ENCODE measurements at places on chromosomes 12 and 14.

- peaks cover 13% of the 10 kb centered on the region for H3K4me1 ChIP-seq
- H3K4me3 ChIP-seq: peak overlapping the region; percentile 34
Measured at GRCh38 chr14:21309238-21309636, 29.4 kb downstream of the RPGRIP1 start.

DNA sequence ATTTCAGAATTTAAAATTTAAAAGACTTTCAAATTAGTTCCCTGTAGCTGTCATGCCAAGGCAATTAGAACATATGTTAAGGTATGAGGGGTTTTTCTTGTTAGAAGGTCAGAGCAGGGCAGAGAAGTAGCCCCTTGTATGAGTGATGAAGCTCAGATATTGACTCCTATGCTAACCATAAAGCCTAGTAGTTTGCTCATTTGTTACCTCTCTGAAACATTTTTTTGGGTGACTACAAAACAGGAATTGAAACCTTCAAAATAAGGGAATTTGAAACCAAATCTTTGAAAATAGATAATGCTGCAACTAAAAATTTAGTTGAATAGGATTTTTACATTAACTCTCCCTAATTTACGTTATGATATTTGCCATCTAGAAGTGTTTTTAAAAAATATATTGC is 333.5 kb downstream of the NAV3 start:
- no peak overlapping the region for H3K27ac ChIP-seq
- no peaks in the 10 kb centered on the region for H3K36me3 ChIP-seq
- H3K4me1 ChIP-seq: no peaks in the 10 kb centered on the region
- no peak for DNase-seq

- H3K36me3 ChIP-seq: no peaks in the 10 kb centered on the region
- no peak for DNase-seq
- H3K27me3 ChIP-seq: no peaks in the 10 kb centered on the region
- H3K4me1 ChIP-seq: no peaks in the 10 kb centered on the region
Measured at GRCh38 chr14:50099335-50099734, 17.0 kb downstream of the VCPKMT start.

- H3K27me3 ChIP-seq: no peaks in the 10 kb centered on the region
- no peaks in the 10 kb centered on the region for H3K36me3 ChIP-seq
- no peak for DNase-seq
- peak overlapping the region; percentile 34 for H3K27ac ChIP-seq
- H3K4me3 ChIP-seq: no peak overlapping the region
Measured at GRCh38 chr12:27284751-27285150, 40.7 kb downstream of the STK38L start.

DNA sequence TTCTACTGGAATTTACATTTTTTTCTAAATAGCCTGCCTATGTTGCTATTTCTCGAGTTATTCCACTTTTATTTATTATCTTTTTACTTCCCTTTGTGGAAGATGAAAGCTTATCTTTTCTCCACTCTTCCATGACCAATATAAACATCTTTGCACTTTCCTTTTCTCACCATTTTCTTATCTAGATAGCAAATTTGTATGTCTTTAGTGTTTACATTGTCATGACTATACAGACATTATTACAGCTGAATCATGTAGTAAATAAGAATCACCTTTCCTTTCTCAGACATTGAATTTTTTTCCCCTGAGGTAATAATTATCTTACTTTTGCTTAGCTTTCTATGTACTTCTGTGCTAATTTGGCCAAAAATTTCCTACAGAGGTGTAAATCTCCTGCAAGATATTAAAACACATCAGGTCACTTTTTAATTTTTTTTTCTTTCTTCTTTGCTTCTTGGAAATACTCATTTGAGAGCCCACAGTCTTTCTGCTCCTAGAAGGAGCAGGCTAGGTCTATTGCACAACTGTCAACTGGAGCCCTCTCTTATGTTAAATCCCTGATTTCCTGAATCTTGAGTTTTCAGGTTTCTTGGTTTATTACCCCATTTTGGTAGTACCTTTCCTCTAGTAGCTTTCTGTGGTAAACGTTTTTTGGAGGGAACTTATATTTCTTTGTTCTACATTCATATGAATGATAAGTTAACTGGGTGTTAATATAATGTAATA is 109.0 kb upstream of the ATP2B1 start:
- H3K4me1 ChIP-seq: no peaks in the 10 kb centered on the region
- H3K27ac ChIP-seq: no peak overlapping the region
- H3K36me3 ChIP-seq: no peaks in the 10 kb centered on the region
- H3K27me3 ChIP-seq: no peaks in the 10 kb centered on the region
- H3K4me3 ChIP-seq: no peak overlapping the region
- no peak for DNase-seq

GRCh38 chr12:71186571-71187288 is 28.9 kb upstream of the TSPAN8 start:
- no peaks in the 10 kb centered on the region for H3K36me3 ChIP-seq
- no peak overlapping the region for H3K4me3 ChIP-seq
- H3K27me3 ChIP-seq: no peaks in the 10 kb centered on the region
- no peak for DNase-seq
- no peaks in the 10 kb centered on the region for H3K4me1 ChIP-seq

- no peaks in the 10 kb centered on the region for H3K27me3 ChIP-seq
- H3K27ac ChIP-seq: no peak overlapping the region
- no peak for DNase-seq
Measured at GRCh38 chr12:3157581-3158323, 80.6 kb downstream of the TSPAN9 start.

GRCh38 chr12:44961887-44962286 is 85.8 kb upstream of the NELL2 start:
- H3K27me3 ChIP-seq: no peaks in the 10 kb centered on the region
- H3K27ac ChIP-seq: no peak overlapping the region
- H3K4me3 ChIP-seq: no peak overlapping the region
- H3K4me1 ChIP-seq: no peaks in the 10 kb centered on the region

DNA sequence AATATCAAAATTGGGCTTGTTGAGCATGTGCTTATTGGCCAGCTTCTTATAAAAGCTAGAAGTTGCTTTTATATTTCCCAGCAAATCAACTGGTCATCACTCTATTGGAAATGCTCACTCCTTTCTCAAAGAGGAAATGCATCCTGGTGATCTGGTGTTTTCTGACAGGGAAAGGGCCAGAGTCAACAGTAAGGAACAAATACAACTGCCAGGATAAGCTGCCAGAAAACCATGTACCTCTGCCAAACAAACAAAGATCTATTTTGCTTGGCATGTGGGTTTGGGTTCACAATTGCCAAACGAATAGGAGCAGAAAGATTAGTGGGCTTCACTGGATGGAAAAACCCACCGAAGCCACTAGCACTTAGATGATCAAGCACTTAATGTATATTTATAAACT is 126.9 kb upstream of the PDZRN4 start:
- H3K27ac ChIP-seq: no peak overlapping the region
- no peaks in the 10 kb centered on the region for H3K27me3 ChIP-seq
- no peak overlapping the region for H3K4me3 ChIP-seq
- no peak for DNase-seq
- H3K4me1 ChIP-seq: no peaks in the 10 kb centered on the region
- H3K36me3 ChIP-seq: no peaks in the 10 kb centered on the region

DNA sequence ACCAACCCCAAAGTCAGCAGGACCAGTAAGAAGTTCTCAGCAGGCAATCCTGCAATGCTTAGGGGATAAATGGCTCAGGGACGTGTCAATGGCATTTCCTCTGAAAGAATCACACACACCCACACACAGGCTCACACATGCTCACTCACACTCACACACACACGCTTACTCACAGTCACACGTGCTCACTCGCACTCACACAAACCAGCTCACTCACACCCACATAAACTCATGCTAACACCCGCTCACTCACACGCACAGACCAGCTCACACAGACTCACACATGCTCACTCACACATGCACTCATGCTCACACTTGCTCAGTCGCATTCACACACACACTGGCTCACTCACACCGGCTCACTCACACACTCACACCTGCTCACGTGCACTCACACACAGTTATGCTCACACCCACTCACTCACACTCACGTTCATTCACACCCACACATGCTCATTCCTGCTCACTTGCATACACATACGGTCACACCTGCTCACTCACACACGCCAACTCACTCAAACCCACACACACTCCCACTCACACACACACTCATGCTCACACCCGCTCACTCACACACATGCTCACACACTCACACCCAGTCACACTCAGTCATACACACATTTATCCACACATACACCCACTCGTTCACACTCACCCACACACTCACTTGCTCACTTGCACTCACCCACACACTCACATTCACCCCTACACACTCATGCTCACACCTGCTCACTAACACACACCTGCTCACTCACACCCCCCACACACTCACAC is 436.8 kb downstream of the BCL11B start:
- no peaks in the 10 kb centered on the region for H3K27me3 ChIP-seq
- no peak overlapping the region for H3K27ac ChIP-seq
- no peaks in the 10 kb centered on the region for H3K36me3 ChIP-seq
- DNase-seq: no peak

DNA sequence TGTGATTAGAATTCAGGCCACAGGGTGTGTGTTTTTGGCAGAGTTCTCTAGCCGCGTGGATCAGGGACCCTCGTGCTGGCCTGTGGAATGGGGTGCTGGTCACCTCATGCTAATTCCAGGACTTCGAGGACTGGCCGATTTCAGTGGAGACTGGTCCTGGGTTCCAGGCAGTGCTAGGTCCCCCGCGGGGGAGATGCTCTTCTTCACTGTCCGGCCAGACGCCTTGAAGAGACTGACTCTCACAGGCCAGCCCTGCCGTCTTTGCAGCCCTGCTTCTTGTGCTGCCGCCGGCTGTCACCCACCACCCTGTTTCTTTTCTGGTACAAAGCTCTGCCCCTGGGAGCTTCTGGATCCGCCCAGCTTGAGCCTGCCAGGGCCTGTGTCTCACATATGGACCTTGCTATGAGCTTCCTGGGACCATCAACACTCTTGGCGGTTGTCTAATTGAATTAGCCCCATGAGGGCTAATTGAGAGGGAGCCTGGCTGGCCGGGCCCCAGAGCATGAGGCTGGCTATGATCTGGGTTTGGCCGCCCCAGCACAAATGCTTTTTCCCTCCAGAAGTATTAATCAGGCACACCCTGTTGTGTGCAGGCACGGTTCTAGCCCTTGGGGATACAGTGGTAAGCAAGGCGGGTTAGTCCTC is 8.2 kb downstream of the MLXIP start:
- no peak overlapping the region for H3K4me3 ChIP-seq
- no peak for DNase-seq
- H3K27ac ChIP-seq: no peak overlapping the region

DNA sequence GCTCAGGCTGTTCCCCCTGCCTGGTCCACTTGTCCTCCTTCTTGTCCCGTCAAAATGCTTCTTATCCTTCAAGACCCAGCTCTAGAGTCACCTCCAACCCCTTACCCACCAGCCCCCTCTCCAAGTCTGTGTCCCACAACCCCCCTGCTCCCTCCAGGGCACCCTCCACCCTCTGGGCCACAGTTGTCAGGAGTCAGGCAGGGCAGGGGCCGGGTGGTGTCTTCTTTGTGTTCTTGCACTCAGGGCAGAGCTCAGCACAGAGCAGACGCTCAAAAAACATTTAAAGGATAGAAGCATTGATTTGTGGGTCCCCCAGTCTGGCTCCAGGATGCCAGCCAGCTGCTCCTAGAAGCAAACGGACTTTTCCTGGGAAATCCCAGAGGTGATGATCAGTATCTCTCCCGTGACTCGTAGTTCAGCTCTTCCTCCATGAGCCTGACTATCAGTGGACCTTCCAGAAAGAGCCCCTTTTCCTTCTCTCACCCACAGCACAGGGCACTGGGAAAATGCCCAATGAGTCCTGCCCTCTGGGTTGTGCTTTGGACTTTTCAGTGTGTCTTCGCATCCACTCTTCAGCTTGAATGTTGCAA is 17.2 kb upstream of the BDKRB1 start:
- H3K27ac ChIP-seq: no peak overlapping the region
- H3K4me3 ChIP-seq: no peak overlapping the region
- no peaks in the 10 kb centered on the region for H3K36me3 ChIP-seq
- H3K4me1 ChIP-seq: no peaks in the 10 kb centered on the region
- no peak for DNase-seq
- no peaks in the 10 kb centered on the region for H3K27me3 ChIP-seq

- no peaks in the 10 kb centered on the region for H3K4me1 ChIP-seq
- no peaks in the 10 kb centered on the region for H3K27me3 ChIP-seq
- H3K4me3 ChIP-seq: no peak overlapping the region
- H3K27ac ChIP-seq: no peak overlapping the region
Measured at GRCh38 chr12:101480849-101481248, 5.7 kb downstream of the SPIC start.
